ENCODE measurements at places on chromosomes 12 and 14.
A peak's percentile ranks its signal among the peaks of the same experiment; 100 is the strongest.

DNA sequence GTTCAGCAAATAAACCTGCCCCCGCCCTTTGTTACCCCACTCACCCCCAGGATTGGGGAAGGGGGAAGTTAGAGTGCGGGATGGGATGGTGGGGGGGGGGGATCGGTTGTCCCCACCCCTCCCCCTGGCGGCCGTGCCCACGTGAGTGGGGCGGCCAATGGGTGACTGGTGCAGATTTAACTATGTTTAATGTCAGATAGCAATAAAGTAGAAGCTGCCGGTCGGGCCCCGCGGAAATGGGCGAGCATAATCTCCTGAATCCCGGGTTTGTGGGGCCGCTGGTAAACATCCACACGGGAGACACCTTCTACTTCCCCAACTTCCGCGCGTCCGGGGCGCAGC is at the start of gene HOXC12:
HOXC12 (plus strand) TSS at position 210 of the 342 bp plus-strand sequence; CDS start at position 237, 27 bp downstream.
- no peak for DNase-seq

GRCh38 chr12:69545081-69545480 is 40.2 kb upstream of the CCT2 start:
- no peak for DNase-seq

- DNase-seq = no peak
Observed at GRCh38 chr14:93375673-93376156, 28.7 kb downstream of the COX8C start.

DNA sequence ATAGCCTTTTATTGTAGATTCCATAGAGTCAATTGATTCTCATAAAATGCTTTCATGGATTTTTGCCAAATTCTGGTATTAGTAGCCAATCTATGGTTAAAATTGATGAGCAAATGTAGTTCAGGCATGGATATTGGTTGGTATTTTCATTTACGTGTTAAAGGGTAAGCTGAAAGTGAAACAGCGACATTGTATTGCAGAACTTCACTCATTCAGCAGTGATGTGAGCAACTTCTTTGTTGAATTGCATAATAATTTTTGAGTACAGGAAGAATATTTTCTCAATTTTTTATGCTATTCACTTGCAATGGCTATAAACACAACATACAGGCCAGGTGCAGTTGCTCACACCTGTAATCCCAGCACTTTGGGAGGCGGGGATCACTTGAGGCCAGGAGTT is 24.2 kb upstream of the FAM222A start:
- no peak for DNase-seq

DNA sequence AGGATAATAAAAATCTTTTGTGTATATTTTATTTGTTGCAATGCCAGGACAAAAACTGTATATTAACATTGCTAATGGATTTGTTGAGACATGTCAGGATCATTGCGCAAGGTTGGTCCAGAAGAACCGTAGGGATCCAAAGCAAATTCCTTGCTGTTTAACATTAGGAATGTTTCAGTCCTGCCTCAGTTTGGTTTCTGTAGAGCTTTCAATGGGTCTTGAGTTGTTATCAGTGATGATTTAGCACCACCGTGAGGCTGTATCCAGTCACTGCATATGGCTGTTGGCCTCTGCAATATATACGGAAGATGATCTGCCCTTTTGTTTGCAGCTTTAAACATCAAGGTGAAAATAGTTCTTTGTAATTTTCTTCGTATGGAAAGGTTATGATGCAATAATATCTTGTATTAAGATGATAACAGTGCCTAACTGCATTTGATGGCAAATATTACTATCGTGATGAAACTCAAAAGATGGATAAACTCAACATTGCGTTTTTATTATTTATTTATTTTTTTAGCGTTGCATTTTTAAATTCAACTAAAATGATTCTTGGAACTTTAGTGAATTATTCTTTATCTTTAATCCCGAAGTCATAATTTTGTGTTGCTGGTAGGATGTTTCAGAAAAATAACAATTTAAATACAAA is 231.2 kb downstream of the AKAP6 start:
- DNase-seq = peak; percentile 71

GRCh38 chr12:124928095-124928911 is 13.9 kb upstream of the UBC start:
- peak; percentile 52 for DNase-seq

DNA sequence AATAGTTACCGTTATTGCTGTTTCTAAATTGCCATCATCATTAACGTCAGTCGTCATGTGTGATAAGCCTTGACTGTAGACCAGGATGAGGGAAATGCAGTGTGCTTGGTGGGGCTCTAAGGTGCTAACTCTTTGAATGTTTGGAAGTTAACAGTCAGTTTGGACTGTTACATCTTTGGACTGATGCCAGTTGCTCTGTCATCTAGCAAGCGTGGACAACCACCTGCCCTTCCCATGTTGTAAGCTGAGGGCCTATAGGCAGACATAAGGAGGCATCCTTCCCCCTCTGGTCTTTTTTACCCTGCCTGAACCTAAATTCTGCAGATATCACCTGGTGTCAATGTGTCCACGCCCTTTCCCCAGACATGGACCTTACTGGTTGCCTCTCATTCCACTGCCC is 94.4 kb downstream of the PPP2R5C start:
- DNase-seq = no peak

DNA sequence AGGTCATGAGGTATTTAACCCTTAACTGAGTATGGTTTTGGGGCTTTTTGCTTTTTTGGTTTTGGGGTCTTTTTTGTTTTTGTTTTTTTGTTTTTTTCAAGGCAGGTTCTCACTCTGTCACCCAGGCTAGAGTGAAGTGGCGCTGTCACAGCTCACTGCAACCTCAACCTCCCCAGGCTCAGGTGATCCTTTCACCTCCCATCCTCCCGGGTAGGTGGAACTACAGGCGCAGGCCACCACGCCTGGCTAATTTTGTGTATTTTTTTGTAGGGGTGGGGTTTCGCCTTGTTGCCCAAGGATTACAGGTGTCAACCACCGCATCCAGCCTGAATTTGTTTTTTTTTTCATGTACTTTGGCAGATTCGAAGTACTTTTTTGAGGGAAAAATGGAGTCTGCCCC is 19.9 kb downstream of the RAP1B start:
- no peak for DNase-seq

GRCh38 chr14:73816393-73816816 is 35.2 kb upstream of the PTGR2 start:
- DNase-seq = no peak

DNA sequence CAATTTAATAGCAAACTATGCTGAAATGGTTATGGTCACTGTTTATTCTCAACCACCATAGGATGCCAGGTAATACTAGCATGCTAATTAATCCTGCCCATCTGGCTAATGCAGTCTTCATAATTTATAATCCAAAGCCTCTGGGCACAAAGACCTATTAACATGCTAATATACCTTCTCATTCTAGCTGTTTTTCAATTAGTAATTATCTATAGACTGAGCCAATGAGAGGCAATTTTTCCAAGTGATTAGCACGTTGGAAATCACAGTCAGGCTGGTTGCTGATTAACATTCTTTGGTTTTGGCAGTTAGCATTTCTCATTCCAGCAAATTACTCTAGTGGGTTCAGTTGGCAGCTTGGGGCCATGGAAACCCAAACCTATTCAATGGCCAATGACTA is 357.2 kb downstream of the SEC23A start:
- no peak for DNase-seq

DNA sequence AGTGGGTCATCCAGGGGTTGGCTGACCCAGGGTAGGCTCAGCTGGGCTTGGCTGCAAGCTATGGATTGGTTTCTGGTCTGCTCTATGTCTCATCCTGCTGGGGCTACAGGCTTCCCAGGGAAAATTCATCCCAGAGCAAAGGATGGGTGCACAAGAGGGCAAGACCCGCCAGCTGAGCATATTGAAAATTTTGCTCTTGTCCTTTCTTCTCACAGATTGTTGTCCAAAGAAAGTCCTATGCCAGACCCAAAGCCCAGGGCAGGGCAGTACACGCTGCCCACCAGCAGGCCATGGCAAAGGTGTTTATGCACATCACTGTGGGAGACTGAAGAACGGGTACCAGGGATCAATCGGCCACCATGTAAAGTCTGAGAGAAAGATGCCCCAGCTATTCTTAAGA is 95.3 kb upstream of the PARP11 start:
- no peak for DNase-seq

- no peak for DNase-seq
Observed at GRCh38 chr14:32514236-32514635, 185.1 kb downstream of the AKAP6 start.

DNA sequence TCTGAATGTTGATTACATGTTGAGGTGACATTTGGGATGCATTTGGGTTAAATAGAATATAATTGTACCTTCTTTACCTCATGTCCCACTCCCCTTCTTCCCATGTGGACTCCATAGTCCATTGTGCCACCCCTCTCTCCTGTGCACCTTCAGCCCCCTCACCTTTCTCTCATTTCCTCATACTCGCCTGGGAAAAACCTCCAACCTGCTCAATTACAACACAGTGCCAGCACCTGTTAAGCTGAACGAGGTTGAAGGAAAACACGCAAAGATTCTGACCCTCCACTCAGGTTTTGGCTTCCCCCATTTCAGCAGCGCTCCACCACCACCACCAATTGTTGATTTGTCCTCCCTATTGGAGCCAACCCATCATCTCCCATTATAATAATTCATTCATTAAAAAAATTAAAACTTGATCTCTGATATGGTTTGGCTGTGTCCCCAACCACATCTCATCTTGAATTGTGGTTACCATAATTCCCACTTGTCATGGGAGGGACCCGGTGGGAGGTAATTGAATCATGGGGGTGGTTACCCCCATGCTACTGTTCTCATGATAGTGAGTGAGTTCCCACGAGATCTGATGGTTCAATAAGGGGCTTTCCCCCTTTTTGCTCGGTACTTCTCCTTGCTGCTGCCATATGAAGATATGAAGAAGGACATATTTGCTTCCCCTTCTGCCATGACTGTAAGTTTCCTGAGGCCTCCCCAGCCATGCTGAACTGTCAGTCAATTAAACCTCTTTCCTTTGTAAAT is 33.7 kb upstream of the PPP2R5C start:
- DNase-seq = no peak

DNA sequence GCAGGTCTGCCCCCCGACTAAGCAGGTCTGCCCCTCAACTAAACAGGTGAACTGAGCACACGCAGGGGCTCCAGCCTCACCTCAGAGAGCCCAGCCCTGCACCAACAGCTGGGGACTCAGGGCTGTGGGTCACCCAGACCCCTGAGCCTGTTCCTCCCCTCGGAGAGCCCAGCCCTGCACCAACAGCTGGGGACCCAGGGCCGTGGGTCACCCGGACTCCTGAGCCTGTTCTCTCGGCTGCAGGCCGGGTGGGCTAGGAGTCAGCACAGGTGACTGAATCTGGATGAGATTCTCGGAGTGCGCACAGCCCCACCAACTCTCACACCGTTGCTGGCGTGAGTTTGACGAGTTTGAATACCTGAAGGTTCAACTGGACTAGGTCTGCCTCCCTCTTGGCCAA is 20.3 kb upstream of the ANKLE2 start:
- no peak for DNase-seq

DNA sequence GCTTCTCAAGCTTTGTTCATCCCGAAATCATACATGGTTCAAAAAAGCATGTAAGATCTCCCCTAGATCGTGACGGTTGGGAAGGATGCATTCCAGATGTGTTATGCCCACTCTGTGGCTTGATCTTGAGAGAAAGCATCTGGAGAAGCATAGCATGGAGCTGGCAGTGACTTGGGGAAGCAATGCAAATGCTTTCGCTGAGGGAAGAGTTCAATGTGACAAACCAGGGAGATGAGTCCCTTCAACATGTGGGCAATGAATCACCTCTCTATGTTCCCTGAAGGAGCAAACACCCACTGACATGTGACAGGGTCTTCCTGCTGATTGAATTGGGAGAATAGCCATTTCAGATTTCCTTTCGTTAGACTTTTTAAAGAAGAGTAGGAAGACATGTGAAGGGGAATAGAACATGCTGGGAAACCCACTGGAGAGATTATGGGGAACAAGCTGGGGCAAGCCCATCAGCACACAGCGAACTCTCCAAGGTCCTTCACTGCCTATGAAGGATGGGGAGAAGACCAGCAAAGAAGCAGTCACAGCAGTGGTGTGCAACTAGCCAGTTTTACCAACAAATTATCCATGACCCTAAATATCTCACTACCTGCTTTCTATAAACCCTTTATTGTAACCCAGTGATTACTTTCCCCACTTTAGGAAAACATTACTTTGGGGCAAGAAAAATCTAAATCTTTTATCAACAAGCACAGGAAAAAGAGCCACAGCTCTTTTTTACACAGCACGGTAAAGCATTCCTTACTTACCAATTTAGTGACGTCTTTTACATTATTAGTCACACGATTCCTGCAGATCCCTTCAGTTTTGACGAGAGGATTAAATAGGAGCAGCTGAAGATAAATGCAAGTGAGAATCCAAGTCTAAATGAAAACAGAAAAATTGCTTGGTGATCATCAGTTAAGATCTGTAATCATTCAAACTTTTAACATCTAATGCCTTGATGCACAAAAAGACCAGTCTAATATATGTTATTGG is 35.0 kb downstream of the KITLG start:
- DNase-seq = no peak

DNA sequence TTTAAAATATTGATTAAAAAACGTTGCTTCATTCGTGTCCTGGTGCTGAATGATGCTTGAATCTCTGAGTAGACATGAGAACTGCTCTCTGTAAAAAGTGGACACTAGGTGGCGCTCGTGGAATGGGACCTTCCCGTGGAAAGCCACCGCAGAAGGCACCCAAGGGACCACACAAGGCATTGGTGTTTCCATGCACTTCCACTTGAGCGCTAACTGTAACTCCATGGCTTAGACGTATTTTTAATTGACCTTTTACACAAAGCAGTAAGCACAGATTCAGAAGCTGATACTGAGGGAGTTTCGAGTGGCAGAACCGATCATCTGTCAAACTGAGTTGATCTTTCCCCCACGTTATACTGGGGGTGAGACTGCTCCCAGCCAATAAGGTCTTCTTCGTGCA is 135.3 kb downstream of the PRKCH start:
- DNase-seq = peak; percentile 80

GRCh38 chr12:53807322-53807860 is 55.6 kb upstream of the CISTR start:
- no peak for DNase-seq

DNA sequence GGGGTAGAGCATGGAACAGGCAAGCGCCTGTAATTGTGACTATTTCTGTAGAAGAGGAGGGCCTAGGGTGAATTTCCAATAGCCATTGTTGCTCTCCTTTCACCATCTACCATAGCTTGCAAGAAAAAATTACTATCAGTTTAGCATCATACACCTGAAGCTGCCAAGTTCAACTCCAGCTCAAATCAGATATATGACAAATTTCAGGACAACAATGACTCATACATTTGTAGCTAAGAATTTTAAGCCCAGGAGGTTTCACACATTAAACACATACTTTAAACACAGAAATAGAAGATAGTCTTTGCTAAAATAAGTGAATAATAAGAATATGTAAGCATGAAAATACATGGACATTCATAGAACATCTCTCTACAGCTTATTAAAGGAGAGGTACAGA is 17.6 kb upstream of the G2E3 start:
- no peak for DNase-seq

- no peak for DNase-seq
Observed at GRCh38 chr12:5036031-5036430, 7.6 kb upstream of the KCNA5 start.
